ENCODE measurements at places on chromosomes 5 and 9.

- DNase-seq = no peak
Measured at GRCh38 chr5:124718380-124718789, 28.1 kb downstream of the ZNF608 start.

DNA sequence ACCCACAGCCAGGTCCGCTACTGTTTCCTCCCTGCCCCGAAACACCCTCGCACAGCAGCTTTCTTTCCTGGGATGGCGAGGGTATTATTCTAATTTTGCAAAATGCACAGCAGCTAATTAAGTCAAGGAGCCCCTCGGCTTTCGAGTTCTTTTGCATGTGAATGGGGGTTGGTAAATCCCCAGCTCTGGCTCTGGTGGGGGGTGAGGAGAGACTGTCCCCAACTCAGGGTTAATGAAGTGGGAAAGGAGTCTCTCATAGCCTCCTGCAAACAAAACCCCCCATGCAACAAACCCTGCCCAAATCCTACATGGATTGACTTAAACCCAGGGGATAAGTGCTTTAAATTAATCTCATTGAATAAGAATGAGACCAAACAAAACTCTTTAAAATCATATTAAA is 8.8 kb downstream of the BARHL1 start:
- DNase-seq = no peak

GRCh38 chr9:34328500-34328986 is 525 bp downstream of the KIF24 start:
- peak; percentile 4 for DNase-seq

GRCh38 chr5:148653291-148653835 is 964 bp downstream of the HTR4 start:
- DNase-seq = no peak

DNA sequence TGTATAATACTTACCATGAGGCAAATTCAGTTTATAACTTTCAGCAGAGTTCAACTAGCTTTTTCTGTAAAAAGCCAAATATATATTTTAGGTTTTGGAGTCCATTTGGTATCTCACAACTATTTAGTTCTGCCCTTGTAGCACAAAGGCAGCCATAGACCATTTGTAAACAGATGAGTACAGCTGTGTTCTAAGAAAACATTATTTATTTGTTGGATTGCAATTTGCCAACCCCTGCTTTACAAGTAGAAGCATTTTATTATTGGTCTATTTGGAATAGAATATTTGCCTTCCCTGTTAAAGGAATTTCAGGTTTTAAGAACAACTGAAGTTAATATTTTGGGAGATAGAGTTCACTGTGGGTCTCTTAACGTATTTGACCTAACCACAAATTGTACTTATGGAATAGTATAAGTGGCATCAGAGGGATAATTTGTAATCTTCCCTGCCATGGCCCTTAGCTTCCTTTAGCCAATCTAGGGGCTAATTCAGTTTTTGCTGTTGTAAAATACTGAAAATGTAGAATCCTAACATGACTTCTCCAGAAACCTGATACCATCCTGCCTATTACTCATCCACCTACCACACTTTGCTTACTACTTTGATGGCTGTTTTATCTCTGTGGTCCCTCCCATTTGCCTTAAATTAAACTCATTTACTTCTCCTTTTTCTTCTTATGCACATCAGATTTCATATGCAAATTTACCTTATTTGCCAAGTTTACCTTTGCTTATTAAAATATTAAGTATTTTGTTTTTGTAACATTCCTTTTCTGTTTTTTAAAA is 109.2 kb downstream of the DMXL1 start:
- DNase-seq = no peak

DNA sequence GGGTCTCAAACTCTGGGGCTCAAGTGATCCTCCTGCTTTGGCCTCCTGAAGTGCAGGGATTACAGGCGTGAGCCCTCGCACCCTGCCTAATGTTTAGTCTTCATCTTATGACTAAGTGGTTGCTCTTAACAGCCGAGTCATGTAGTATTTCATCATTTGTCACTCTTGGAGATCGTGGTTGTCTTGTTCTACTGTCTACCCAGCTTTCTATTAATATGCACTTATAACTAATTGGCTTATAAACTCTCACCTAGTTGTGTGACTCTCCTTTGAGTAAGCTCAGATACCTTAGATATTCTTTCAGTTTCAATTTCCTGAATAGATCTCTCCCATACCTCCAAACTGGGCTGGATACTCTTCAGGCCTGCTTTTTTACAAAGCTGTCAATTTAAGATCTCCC is 19.9 kb downstream of the SLC44A1 start:
- DNase-seq = no peak

- DNase-seq = peak; percentile 54
Measured at GRCh38 chr9:36765468-36766341, 193.0 kb downstream of the MELK start.

DNA sequence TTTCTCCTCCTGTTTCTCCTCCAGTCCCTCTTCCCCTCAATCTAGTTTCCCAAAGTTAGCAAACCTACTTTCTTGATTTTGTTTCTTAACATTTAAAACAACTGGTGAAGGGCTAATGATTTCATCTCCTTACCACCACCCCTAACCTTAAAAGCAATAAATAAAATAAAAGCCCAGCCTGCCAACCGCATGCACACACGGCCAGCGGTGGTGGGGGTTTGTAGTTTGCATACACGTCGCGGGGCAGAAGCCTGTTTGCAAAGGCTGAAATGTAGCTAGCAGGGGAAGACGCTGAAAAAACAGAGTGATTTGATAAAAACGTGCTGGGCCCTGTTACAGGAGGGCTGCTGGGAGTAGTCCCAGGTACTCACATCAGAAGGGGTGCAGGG is 1.9 kb upstream of the DMRT2 start:
- DNase-seq = no peak

GRCh38 chr5:316210-317085 is 5.1 kb upstream of the AHRR start:
- DNase-seq = no peak

DNA sequence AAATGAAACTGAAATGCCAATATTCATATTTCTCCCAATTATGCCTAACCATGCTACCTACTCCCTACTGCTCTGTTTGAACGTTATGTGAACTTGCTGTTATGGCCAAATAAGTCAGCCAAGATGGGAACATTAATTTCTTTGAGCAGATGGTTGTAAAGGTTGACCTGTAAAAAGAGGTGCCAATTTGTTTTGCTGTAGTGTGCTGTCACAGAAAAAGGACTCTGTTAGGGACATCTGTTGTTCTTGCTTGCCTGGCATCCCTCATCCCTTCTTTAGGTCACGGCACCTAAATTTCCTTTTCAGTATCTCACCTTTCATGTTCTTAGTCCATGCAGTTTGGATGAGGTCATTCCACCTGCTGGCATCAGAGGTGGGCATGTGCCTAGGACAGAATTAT is 35.4 kb downstream of the GDNF start:
- DNase-seq = no peak

DNA sequence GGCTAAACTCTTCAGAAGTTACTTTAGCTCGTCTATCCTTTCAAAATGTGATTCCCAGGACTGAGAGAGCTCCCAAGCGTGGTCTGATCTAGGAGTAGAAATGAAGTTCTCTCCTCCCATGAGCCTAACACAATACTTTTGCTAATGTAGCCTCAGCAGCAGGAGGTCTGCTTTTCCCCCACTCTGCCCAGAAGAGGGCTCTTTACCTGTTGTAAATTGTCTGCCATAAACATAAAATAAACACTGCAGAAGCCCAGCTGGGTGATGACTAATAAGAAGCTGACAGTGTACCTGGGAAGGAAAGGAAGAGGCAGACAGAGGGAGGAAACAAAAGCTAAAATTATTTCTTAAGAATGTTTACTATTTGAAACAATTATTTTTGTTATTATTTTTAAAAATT is 15.4 kb downstream of the SLC36A3 start:
- no peak for DNase-seq
